ENCODE measurements at places on chromosomes 16 and 17. TPM values are rescaled to one million over a fixed set of nuclear protein-coding genes. Genes with fewer than 3 reads are reported as not detected.

ADGRG3 gene
- total RNA-seq, result 0.16 TPM

CEP295NL gene
- 1.4 TPM for total RNA-seq

VAT1L gene
- 13.4 TPM for total RNA-seq

TBX4 gene
- total RNA-seq, result not detected

C16orf96 gene
- total RNA-seq, result not detected

PRCD gene
- total RNA-seq, result 1.9 TPM

PDE6G gene
- total RNA-seq, result not detected

LGALS9 gene
- 1.9 TPM for total RNA-seq

NTN1 gene
- total RNA-seq, result 1.1 TPM

KRTAP2-2 gene
- not detected for total RNA-seq

RHBDF1 gene
- 3.0 TPM for total RNA-seq

JPH3 gene
- 56.0 TPM for total RNA-seq

IL32 gene
- 1.1 TPM for total RNA-seq

C16orf54 gene
- total RNA-seq, result 0.31 TPM

RNU2-1 gene
- total RNA-seq, result not detected

MYH13 gene
- not detected for total RNA-seq

ZNF469 gene
- 0.31 TPM for total RNA-seq

SLC25A39 gene
- 22.5 TPM for total RNA-seq

KRTAP1-5 gene
- total RNA-seq, result not detected

TANGO6 gene
- total RNA-seq, result 30.1 TPM

HS3ST6 gene
- not detected for total RNA-seq

ENPP7 gene
- not detected for total RNA-seq

CTRB2 gene
- not detected for total RNA-seq

Data from occipital lobe (tissue), 3 donors.